ENCODE measurements at places on chromosomes 3 and 15.

DNA sequence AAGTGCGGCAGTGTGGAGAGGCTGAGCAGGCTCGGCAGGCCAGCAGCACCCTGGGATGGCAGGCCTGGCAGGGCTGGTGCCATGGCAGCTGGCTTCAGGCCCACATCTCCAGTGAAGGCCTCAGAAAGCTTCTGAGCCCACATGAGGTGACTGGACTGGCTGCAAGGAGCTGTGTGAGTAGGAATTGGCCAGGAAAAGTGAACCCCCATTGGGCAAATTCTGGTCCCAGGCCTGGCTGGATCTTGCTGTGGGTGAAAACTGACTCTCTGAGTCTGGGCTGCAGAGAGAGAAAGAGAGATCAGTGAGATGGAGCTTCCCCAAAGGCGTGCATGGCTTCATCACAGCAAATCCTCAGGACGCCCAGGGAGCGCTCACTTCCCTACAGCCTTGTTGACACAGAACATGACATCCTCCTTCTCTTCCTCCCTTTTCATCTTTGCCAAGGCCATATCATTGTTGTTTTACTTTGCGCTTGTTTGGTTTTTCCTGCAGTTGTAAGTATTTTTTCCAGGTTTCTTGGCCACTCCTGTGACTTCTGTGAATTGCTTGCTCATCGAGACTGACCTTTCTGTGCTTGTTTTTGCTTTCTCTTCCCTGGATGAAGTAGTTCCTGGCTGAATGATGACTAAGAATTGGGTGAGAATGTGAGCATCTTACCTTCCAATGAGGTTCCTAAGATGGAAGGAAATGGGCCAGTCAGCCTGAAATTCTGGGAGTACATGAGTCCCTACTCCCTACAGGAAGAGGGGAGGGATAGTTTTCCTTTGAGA, 299.1 kb downstream of the TLE3 start:
- no peak for DNase-seq

DNA sequence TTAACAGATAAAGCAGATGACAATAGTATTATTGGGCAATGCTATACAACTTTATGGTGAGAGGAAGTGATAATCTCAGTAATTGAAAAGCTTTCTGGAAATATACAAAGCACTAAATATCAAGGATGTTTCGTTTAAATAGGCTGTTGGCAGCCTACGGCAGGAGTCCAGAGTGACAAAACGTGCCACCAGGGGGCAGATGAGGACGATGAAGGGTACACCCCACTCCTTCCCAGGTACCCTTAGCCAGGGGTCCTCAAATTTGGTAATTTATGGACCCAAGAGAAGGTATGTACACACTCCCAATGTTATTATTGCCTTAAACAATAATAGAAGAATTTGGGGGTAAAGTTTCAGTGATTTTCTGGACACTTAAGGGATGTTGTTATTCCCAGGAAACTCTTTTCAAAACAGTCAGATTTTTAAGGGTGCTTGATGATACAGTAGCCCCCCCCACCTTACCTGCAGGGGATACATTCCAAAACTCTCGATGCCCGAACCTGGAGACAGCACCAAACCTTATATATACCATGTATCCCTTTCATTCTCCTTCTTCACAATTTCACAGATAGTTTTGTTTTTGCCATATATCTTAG, 1.4 kb upstream of the MAGEL2 start:
- no peak for DNase-seq

GRCh38 chr15:89885611-89886010, 8.2 kb downstream of the AP3S2 start:
- DNase-seq: no peak

- no peak for DNase-seq
These were observed 79.7 kb upstream of the RASGRF1 start for GRCh38 chr15:79170256-79170664.

DNA sequence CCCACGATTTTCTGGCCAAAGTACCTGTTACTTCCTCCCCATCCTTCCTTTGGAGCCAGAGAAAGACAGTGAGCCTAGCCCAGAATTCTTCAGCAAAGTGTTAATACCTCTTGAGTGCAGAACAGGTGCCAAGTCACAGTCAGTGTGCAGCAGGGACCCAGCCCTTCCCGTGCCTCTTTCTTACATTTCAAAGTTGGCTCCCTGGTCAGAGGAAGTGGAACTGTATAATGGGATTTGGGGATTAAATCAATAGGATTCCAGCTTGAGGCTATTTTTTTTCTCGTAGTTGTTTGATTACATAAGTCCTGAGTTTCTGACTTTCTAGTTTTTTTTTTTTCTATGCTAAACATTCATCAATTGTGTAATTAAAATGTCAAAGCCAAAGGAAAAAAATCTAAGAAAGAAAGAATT, 52.6 kb upstream of the ABHD10 start:
- no peak for DNase-seq

GRCh38 chr3:127665165-127665564, 7.6 kb upstream of the ABTB1 start:
- DNase-seq: no peak

Data from left colon (tissue), 2 donors.